Muscle of arm (tissue), 14 donors: ENCODE measurements at places on chromosomes 11 and 22. TPM values are rescaled to one million over a fixed set of nuclear protein-coding genes. Genes with fewer than 3 reads are reported as not detected.

NXPE4 gene
- not detected for polyA plus RNA-seq

DNA sequence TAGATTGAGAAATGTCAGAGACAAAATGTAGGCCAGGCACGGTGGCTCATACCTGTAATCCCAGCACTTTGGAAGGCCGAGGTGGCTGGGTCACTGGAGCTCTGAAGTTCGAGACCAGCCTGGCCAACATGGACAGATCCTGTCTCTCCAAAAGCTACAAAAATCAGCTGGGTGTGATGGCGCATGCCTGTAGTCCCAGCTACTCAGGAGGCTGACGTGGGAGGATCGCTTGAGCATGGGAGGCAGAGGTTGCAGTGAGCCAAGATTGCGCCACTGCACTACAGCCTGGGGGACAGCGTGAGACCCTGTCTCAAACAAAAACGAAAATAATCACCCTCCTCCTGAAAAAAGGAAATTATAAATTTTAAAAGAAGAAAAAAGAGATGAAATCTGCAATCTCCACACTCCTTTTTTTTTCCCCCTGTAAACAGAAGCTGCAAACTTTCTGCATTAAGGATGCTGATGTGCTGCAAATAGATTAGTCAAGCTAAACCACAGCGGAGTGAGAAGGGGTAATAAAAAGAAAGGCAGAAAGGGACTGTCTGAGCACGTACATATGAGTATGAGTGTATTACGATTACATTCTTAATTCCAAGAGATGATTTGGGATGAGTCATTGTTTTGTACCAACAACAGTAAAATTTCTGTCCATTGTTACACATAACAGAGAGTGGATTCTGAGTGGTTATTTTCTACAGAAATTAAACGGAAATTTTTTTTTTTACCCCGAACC, 87.3 kb downstream of the SIK3 start:
- no peak for DNase-seq

DNA sequence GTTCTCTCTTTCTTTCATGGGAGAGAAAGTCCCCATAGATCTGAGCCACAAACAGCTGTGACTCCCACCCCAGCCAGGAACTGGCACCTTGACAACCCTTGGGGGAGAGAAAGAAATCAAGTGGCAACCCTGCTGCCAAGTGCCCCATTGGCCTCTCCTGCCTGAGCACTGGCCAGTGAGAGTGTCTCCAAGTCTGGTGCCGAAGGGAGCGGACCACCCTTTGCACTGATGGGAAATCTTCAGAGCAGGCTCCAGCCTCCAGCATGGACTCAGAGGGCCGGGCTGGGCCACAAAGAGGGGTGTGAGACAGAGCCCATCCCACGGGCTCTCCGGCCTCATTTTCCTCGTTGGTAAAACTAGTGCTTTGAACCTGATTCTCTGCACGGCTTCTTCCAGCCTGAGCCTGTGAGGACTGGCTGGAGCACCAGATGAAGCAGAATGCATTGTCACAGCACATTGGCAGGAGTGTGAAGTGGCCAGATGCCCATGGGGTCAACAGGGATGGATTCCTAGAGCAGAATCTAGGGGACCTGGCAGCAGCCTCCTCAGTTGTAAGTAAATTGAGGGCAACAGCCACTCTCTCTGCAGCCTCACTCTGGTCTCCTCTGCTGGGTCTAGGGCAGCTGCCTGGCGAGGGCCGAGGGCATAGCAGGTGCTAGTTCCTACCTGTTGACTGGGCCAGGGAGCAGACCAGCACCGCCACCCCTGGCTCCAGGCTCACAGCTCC, 81.4 kb downstream of the TRIM29 start:
- no peak for DNase-seq

- DNase-seq: no peak
Observed at GRCh38 chr11:44637487-44637886, 72.0 kb downstream of the CD82 start.

GRCh38 chr11:29300420-29300819, 716.4 kb downstream of the KCNA4 start:
- DNase-seq: no peak
